Stimulated activated CD4-positive, alpha-beta T cell treated with anti-CD3 and anti-CD28 coated beads, Interleukin-15, amount 100 ng/mL, for 48 hours (primary cell): ENCODE measurements at places on chromosomes 7 and 10.

- DNase-seq, result no peak
Measured at GRCh38 chr10:27457261-27457945, 46.7 kb upstream of the RAB18 start.

DNA sequence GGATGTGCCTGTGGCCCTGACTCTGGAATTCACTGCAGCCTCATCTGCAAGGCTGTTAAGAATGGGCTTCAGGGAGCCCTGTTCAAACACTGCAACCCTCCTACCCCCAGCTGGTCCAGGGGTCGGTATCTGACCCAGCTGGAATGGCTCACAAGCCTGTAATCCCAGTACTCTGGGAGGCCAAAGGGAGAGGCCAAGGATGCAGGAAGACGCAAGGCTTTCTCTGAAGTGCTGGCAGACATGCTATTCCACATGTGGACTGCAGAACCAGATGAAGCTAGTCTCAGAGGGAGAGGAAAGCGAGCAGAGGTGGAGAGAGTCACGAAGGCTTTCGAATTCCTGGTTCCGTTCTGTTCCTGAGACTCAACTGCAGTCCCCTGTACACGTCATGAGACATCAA, 45.0 kb downstream of the ESYT2 start:
- DNase-seq, result no peak

GRCh38 chr10:35684586-35684985, 42.5 kb upstream of the FZD8 start:
- DNase-seq, result no peak

- no peak for DNase-seq
Measured at GRCh38 chr7:47511699-47512370, 70.1 kb downstream of the TNS3 start.

DNA sequence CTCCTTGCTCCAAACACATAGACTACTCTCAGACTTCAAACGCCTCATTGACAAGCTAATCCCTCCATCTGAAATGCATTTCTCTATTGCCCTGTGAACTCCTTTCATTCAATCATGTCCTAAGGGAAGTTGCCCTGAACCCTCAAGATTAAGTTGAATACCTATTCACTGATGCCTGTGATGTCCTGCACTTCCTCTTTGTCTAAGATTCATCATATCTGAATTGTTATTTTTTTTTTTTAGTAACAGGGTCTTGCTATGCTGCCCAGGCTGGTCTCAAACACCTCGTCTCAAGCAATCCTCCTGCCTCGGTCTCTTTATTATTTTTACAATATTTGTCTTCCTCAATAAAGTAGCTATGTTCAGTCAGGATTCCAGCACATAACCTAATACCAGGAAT, 3.2 kb downstream of the PSMA2 start:
- no peak for DNase-seq

- DNase-seq, result no peak
Measured at GRCh38 chr7:131586259-131586658, 29.8 kb upstream of the PODXL start.

DNA sequence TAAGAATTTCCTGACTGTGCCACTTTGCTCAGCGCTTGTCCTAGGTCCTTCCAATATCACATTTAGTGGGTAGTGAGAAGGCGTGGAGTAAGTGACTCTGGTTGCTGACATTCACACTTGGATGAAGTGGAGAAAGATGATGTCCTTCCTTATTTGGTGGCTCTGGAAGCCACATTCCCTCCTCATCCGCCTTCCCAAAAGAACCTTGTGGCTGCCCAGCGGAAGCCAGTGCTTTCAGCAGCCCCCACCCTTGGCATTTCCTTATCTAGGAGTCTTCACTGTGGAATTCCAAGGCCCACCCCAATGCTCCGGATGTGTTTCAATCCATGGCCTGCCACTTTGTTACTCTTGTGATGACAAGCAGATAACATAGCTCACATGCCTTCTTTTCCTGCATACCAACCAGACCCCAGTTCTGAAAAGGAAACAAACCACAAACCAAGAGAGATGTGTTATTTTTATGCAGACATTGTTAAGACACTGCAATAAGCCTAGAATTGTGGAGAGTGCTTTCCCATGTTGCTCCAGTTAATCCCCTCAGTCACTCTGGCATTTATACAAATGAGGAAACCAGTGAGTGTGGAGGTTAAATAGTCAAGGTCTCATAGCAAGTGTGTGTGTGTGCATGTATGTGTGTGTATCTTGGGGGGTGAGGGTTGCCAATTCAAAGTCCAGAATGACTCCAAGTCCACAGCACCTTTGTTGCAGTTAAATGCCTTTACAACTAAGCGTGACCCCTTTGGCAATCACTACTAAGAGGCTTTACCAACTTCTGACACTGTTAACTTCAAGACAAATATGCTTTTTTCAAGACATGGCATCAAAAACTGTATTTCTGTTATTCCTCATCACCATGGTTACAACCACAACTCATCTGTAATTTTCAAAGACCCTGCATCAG, 10.3 kb upstream of the ANKRD1 start:
- DNase-seq, result no peak

- no peak for DNase-seq
Measured at GRCh38 chr7:15905251-15906040, 219.0 kb upstream of the MEOX2 start.

- DNase-seq, result no peak
Measured at GRCh38 chr7:76315364-76315763, 12.9 kb downstream of the HSPB1 start.

GRCh38 chr7:13411151-13411550, 578.3 kb downstream of the ETV1 start:
- no peak for DNase-seq

DNA sequence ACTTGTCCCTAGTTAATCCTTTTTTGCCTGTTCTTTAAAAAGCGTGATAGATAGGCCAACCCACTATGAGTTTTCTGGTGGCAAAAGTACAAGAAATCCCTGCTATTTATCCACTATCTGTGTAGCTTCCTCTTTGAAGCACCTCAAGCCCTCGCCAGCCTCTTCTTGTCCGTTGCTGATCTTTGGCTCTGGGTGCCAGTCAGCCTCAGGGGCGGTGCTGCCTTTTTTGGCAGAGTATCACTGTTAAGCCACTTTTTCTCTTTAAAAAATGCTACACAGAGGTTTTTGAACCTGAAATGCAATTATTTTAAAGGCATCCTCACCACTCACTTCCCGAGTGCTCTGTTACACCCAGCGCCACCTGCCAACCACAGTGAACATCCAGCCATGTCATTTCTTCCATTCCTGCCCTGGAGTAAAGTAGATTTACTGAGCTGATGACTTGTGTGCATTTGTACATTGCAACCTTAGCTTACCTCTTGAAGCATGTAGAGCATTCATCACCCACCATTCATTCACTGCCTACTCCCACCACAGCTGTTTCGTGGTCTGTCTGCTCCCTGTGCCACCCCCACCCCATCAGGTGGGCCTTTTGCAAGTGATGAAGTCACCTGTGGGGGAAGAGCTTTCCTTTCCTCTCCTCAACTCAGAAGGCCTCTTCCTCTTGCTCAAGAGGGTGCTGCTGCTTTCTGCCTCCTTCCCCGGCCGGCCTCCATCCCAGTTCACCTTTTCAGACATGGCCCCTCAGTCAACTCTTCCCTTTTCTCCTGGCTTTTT, 414.2 kb upstream of the GALNT17 start:
- no peak for DNase-seq

DNA sequence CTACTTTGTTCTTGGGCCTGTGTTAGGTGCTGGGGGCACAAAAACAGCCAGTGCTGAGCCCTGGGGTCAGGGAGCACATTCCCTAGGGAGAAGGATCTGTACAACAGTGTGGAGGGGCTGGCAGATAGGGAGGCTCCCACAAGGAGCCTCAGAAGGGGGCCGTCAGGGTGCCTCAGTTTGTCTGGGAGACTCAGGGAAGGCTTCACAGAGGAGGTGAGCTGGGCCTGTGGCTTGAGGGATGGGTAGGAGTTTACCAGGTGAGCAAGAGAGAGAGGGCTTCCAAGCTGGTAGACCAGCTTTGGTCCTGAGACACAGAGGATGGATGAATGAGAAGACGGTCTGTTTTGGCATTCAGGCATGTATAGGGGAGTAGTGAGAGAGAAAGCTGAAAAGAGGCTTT, 52.1 kb downstream of the CAMK1D start:
- DNase-seq, result no peak

GRCh38 chr10:66964946-66965345, 39.1 kb downstream of the LRRTM3 start:
- DNase-seq, result no peak

- no peak for DNase-seq
Measured at GRCh38 chr10:33117816-33118215, 159.8 kb upstream of the ITGB1 start.

GRCh38 chr10:774661-775244, 85.3 kb upstream of the DIP2C start:
- DNase-seq, result no peak

DNA sequence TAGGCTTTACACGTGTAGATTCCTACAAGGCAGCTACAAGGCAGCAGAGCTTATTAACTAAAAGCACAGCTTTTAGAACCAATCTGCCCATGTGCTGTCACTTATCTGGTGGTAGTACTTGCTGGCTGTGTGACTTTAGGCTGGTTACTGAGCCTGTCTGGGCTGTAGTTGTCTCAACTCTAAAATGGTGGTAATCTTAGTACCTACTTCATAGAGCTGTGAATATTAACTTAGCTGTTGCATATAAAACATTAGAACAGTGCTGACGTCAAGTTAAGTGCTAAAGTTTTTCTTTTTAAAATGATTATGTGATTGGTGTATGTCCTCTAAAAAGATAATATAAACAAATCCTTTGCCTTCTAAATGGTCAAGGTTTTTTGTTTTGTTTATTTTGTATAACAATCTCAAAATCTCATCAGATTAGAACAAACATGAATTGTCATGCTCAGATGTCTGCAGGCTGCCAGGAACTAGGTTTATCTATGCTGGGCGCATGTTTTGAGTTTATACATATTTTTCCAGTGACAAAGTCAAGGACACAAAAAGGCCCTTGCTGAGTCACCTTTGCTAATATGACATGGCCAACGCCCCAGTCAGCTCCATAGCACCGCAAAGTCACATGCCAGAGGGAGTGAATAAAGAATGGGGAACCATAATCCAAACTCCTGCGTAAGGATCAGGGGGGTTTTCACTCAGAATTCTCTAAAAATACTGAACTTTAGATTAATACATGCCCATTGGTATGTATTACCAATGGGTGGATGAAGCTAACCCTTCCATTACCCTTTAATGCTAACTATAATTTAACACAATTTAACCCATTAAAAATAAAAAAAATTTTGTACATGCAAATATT, 39.8 kb upstream of the ARL4A start:
- no peak for DNase-seq
